Stimulated activated CD4-positive, alpha-beta T cell treated with anti-CD3 and anti-CD28 coated beads, TNF-alpha, amount 100 ng/mL, for 24 hours (primary cell): ENCODE measurements at places on chromosomes 11 and 22.

DNA sequence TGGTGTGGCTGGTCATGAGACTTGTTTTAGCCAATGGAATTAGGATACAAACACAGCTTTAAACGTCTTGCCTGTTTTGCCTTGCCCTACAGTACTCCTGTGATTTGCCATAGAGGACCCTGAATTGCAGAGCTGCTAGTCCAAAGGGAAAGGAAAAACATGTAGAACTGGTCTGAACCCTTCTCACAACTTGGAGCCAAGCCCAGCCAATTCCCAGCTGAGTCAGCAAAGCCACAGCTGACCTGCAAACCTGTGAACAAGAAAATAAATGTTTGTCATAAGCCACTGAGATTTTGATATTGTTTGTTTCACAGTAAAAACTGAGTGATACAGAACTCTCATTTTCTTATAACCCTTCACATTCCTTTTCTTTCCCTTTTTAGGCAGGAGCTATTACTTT lies 360.5 kb upstream of the API5 start:
- no peak for DNase-seq

GRCh38 chr11:111714522-111714921 lies 51.7 kb downstream of the PPP2R1B start:
- no peak for DNase-seq

- DNase-seq, result no peak
These were observed 28.8 kb downstream of the CCDC81 start for GRCh38 chr11:86403458-86403857.

- no peak for DNase-seq
These were observed 127.9 kb upstream of the CSNK2A3 start for GRCh38 chr11:11480971-11481370.

GRCh38 chr11:130211781-130212401 lies 52.3 kb downstream of the ST14 start:
- no peak for DNase-seq

DNA sequence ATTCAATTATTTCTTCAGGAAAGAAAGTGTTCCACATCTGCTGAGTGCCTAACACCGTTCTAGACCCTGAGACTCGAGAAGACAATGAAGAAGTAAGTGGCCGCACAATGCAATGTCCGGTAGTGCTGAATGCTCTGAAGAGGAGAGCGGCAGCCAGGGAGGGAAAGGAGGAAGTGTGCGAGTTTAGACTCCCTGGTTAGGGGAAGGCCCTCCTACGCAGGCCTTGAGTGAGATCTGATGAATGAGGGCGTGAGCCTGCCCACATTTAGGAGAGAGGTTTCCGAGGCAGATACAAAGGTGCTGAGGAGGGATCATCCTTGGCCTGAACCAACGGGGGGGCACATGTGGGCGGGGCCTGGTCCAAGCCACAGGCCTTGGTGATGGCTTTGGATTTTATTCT lies 558.6 kb downstream of the NTM start:
- DNase-seq, result no peak

- DNase-seq, result no peak
These were observed 22.3 kb downstream of the SMCO4 start for GRCh38 chr11:93520726-93521509.

GRCh38 chr11:57483562-57483918 lies 23.2 kb downstream of the RTN4RL2 start:
- no peak for DNase-seq

DNA sequence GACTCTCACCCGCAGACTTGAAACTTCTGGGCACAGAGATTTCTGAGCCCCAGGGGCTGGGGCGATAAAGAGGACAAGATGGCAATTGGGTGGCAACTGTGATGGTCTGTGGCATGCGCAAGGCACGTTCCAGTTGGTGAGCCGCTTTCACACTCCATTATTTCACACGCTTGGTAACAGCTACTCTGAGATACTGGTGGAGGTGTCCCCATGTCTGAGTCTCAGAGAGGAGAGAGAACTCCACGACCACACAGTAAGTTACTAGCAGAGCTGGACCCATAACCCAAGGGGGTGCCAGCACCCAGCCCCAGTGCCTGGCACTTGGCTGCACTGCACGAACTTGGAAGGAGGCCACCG lies 6.0 kb upstream of the KCNJ4 start:
- DNase-seq, result no peak
